ENCODE measurements at places on chromosomes 16 and 17.
A peak's percentile ranks its signal among the peaks of the same experiment; 100 is the strongest.

DNA sequence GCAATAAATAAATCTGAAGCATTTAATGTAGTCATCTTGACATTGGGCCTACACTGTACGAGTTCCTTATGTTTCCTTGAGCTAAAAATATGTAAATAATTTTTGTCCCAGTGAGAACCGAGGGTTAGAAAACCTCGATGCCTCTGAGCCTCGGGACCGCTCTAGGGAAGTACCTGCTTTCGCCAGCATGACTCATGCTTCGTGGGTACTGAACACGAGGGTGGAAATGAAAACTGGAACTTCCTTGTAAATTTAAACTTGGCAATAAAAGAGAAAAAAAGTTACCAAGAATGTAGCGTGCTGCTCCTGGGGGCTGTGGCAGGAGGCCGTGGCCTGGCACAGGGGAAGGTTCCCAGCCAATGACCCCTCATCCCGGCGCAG, 74.1 kb downstream of the SOCS1 start:
- DNase-seq = no peak

DNA sequence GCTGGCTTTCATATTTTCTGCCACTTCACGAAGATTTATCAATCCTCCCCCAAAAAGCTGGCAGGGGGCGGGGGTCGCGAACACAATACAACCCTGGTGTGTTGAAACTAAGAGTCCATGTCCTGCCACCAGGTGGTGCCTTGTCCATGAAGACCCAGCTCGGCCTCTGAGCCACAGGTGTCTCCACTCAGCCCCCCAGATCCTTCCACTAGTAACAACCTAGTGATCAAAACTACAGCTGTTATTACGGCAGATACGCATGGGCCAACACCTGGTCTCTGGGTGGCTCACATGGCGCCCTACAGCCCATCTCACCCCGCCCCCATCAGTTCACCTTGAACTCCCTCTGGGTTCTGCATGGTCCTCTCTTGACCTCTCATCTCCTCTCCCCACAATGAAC, 27.7 kb downstream of the USP7 start:
- no peak for DNase-seq

DNA sequence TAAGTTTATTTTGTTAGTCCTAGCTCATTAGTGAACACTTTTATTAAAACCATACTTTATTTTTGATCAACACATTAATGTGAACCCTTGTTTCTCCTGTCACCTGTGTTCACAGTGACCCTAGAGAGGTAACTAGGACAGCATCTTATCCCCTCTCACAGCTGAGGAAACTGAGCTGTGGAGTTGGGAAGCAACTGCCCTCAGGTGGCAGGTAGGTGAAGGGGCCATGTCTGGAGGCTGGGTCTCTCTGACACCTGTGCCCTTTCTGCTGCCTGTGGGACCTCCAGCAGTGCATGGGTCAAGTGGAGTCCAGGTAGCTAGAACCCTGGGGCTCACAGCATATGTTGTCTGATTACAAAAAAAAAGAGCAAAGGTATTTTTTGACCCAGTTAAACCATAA, 22.9 kb upstream of the SLC12A3 start:
- no peak for DNase-seq

DNA sequence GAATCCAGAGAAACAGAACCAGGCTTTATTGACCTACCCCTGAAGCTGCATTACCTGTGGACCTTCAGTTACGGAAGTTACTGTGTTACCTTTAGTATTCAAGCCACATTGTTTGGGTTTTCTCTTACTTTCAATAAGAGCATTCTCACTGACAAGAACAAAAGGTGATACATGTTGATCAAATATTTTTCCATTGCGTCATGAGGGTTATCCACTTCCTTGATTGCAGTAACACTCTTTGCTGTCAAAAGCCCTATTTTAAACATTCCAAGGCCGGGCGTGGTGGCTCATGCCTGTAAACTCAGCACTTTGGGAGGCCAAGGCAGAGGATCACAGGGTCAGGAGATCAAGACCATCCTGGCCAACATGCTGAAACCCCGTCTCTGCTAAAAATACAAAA, 28.6 kb upstream of the PAFAH1B1 start:
- DNase-seq = no peak

GRCh38 chr17:8332688-8333087, 7.0 kb upstream of the ODF4 start:
- no peak for DNase-seq

- no peak for DNase-seq
Observed at GRCh38 chr16:3349175-3349574, 6.5 kb upstream of the OR2C1 start.

- DNase-seq = no peak
Observed at GRCh38 chr16:74991593-74992403, 6.9 kb upstream of the WDR59 start.

- DNase-seq = no peak
Observed at GRCh38 chr17:80892900-80893603, 98.6 kb upstream of the CHMP6 start.

GRCh38 chr16:47687694-47688093, 226.6 kb downstream of the PHKB start:
- DNase-seq = no peak

DNA sequence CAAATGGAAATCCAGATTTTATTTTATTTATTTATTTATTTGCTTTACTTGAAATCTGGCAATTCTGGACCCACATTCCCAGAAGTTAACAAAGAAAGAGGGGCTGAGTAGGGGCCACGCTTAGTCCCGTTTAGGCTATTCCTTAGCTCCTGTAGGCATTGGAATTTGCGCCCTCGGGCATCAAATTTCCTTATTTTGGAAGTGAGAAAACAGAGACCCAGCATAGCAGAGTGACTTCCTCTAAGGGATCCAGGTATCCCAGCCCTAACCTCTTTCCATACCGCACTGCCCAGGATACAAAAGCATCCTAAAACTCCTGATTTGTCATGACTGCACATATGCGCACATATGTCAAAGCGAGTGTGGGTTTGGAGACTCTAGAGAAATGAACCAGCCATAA, 19.0 kb upstream of the SMG1 start:
- DNase-seq = no peak

GRCh38 chr17:82351713-82352488, 7.1 kb upstream of the TEX19 start:
- DNase-seq = peak; percentile 72

- DNase-seq = no peak
Observed at GRCh38 chr16:1488619-1489018, at the start of gene PTX4. TSS of gene PTX4 (minus strand) at chr16:1488944. CDS start at chr16:1488909, 35 bp downstream.

- no peak for DNase-seq
Observed at GRCh38 chr16:27728691-27729090, 178.7 kb downstream of the KATNIP start.

DNA sequence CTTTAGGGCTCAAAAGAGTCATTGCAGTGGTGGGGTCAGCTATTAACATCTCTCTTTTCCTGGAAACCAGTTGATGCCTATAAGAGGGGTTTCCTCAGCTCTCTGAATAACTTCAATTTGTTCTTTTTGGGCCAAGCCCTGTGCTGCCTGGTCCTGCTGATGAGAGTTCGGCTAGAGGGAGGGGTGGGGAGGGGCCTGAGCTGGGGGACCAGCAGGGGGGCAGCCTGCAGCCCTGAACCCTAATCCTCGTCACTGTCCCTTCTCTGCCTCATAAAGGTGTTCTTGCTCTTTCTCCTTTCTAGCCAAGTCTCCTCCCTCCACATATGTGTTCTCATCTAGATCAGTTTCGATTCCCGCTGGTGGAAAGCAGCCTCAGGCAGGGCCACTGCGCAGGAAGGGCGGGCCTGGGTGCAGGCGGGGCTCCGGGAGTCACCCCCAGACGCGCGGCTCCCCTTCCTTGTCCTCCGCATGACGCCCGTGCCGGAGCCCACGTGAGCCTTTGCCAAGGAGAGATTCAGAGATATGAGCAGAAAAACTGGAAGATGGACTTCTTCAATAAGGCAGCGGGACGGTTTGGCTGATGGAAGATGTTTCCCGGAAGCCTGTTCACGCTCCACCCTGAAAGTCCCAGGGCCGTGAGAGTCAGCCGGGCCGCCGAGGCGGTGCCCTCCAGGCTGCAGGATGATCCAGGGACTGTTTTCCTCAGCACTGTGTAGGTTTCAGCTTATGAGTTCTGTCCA, 15.0 kb upstream of the RHOT1 start:
- DNase-seq = peak; percentile 49

- no peak for DNase-seq
Observed at GRCh38 chr17:4516735-4517134, 18.1 kb downstream of the SPNS2 start.

DNA sequence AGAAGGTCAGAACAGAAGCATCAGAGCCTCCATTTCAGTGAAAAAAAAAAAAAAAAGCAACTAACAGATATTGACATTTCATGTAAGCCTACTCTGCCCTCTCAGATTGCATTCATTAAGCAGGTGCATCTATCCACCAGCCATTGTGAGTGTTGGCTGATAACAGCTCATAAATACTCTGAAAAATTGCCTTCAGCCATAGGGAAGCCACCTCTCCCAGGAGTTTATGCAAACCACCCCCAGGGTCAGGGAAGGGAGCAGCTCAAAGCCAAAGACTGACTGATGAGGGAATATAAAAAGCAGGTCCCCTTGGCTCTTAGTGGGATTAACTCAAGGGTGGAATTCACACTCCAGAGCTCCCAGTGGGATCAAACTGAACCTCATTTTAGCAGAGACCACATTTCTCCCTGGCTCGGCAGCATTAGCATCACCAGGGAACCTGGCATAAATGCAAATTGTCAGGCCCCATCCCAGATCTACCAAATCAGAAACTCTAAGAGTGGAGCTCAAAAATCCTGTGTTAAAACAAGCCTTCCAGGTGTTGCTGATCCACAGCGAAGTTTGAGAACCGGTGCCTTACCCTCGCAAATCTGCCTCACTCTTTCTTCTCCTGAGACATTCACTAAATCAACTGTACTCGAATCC, 14.2 kb downstream of the APOH start:
- no peak for DNase-seq

DNA sequence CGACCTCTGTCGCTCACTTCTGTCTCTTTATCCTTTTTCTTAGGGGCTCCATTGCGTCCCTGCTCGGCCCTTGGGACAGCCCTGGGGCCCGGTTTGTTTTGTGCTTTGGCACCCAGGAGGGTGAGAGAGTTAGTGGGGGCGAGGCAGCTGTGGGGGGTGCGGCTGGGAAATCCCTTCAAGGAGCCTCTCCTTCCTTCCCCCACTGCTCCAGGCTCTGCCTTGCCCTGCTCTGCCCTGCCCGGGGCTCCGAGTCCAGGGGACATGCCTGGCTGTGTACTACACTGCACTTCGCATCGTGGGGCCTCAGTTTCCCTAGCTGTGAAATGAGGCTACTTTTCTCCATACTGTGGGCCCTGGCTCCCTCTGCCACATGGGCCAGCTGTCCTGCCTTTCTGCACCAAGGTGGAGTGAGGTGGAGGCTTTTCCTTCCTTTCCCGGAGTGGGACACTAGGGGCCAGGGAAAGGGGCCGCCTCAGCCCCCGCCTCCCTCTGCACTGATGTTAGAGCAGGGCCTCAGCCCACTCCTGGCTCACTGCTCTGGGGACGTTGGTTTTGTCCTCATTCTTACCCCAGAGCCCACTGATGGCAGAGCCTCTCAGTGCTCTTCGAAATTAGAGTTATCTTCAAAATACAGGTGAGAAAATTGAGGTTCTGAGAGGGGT, 980 bp downstream of the LLGL1 start:
- no peak for DNase-seq

DNA sequence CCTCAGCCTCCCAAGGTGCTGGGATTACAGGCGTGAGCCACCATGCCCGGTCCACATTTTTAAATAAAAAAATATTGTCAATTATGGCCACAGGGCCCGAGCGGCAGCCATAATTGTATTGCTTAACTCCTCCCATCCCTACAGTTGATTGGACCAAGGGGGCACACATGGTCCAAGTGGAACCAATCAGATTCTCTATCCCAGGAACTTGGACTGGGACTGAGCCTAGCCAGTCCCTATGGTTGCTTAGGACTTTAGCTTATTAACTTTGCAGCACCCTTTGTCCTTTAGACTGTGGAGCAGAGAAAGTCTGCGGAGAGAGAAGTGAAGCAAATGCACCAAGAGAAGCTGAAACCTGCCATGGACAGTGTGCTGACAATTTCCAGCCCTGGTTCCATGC, 5.5 kb upstream of the RDM1 start:
- no peak for DNase-seq

DNA sequence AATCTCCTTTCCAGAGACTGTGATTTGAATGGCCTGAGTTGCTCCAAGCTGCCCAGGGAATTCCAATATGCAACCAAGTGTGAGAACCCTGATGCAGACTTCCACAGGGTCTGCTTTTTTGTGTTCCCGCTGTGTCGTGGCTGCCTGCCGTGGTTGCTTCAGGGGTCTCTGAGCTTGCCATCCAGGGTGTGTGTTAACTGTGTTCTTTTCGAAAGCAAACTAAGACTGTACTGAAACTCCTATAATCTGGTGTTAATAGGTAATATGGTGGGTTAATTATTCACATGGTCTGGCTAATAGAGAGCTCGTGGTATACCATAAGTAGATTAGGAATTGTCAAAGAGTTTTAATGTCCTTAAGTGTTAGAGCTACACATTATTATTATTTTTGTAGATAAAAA, 20.7 kb downstream of the UBN1 start:
- DNase-seq = no peak

Data from stimulated activated CD8-positive, alpha-beta memory T cell treated with anti-CD3 and anti-CD28 coated beads, Interleukin-7, amount 100 ng/mL, for 1 hour (primary cell).